ENCODE measurements at places on chromosomes 12 and 14. TPM values are rescaled to one million over a fixed set of nuclear protein-coding genes. Genes with fewer than 3 reads are reported as not detected.
A peak's percentile ranks its signal among the peaks of the same experiment; 100 is the strongest.

DNA sequence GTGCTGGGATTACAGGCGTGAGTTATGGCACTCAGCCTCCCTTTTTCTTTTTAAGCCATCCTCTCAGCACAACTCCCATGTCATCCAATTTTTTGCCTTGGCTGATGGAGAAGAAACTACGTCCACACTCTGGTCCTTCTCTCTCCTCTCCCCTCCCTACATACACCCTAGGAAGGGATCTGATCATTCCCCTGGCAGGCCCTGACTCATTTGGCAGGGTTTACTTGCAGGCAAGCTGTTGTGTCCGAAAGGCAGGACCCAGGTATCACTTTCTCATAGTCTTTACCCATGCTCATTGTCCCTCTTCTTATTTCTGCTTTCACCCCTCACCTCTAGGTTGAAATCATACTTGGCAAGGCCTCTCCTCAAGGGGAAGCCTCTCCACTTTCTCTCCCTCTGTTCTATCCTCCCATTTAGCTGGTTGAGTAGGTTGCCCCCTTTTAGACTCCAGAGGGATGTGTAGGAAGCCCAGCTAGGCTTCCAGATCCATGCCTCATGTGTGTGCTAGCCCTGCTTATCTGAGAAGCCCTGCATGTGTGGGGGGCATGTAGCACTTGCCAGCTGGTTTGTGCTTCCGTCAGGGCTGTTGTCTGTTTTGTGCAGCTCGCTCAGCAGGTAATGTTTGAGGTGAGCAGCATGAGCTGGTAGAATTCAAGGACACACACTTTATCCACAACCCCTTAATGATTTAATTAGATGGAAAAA is 14.8 kb downstream of the GPR19 start:
- DNase-seq = no peak

DNA sequence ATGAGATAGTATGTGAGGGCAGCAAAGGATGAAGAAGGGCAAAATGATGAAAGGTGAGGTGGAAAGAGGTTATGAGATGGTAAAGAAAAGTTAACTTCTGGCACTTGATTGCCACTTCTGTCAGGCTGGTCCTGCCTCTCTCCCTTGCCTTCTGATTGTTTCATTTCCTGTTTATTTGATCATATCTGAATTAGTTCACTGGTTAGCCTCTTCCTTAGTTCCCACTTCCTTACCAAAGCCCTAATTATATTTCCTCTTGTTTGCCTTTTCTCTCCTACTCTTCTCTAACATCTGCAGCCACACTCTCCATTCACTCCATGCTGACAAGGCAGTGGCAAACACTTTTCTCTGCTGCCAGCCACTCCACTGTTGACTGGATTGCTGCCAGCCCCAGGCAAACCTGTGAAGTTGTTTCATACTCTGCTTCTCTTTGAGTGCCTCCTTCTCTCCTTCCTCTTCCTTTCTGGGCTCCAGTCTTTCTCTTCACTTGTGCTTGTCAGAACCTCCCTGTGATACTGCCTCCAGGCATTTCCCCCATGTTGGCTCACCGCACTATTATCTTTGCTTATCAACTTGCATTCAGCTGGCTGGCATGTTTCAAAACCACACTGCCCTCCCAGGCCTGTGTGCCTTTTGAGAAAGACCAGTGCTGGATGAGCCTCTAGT is 8.1 kb downstream of the PNP start:
- DNase-seq = no peak

DNA sequence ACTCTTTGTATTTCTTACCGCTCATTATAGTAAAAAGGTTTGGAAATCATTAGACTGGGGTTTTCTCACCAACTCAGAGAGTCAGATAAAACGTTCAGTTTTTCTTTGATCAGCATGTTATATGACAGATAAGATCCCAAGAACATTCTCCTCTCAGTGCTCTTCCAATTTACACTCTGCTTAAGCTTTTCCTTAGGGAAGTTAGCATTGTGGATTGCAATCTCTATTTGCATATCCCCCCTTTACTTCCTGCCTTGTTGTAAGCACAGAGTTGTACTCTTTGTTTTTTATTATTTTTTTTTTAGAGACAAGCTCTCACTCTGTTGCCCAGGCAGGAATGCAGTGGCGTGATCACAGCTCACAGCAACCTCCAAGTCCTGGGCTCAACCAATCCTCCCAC is 11.4 kb upstream of the CFAP54 start:
- no peak for DNase-seq

- peak; percentile 51 for DNase-seq
Observed at GRCh38 chr14:74459289-74459946, 33.4 kb upstream of the SYNDIG1L start.

The TAS2R30 gene
- polyA plus RNA-seq = not detected

The HAL gene
- 0.33 TPM for polyA plus RNA-seq
